ENCODE measurements at places on chromosomes 3 and 15. TPM values are rescaled to one million over a fixed set of nuclear protein-coding genes. Genes with fewer than 3 reads are reported as not detected.

- H3K27me3 ChIP-seq = no peaks in the 10 kb centered on the region
- no peak for DNase-seq
- H3K36me3 ChIP-seq = no peaks in the 10 kb centered on the region
- no peak overlapping the region for H3K27ac ChIP-seq
- peaks cover 5% of the 10 kb centered on the region for H3K4me1 ChIP-seq
- H3K4me3 ChIP-seq = no peak overlapping the region
Measured at GRCh38 chr3:184688251-184688881, 23.5 kb downstream of the MAGEF1 start.

- DNase-seq = no peak
- H3K4me3 ChIP-seq = no peak overlapping the region
- no peak overlapping the region for H3K27ac ChIP-seq
Measured at GRCh38 chr15:58980351-58980939, 7.0 kb upstream of the RNF111 start.

DNA sequence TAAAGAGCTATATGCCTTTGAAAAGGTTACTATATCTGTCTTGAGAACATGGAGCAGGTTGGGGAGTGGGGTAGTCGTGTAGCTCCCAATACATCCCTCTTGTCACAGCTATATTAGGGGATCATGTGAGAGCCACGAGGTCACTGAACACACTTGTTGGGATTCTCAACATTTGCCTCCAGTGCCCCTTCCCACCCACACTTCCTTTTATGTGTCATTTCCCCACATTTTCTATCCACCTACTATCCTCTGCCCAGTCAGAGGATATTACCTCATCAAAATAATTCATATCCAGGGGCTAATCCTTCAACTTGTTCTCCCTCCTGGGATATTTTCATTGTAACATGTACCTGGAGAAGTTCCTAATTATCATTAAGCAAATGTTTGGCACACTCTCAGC, 85.0 kb downstream of the CYP19A1 start:
- no peaks in the 10 kb centered on the region for H3K4me1 ChIP-seq
- H3K27me3 ChIP-seq = no peaks in the 10 kb centered on the region
- H3K4me3 ChIP-seq = no peak overlapping the region
- no peak for DNase-seq

GRCh38 chr3:100256731-100257151, 4.1 kb upstream of the TBC1D23 start:
- no peak for DNase-seq
- no peaks in the 10 kb centered on the region for H3K36me3 ChIP-seq
- no peak overlapping the region for H3K27ac ChIP-seq
- H3K4me1 ChIP-seq = no peaks in the 10 kb centered on the region
- no peaks in the 10 kb centered on the region for H3K27me3 ChIP-seq

DNA sequence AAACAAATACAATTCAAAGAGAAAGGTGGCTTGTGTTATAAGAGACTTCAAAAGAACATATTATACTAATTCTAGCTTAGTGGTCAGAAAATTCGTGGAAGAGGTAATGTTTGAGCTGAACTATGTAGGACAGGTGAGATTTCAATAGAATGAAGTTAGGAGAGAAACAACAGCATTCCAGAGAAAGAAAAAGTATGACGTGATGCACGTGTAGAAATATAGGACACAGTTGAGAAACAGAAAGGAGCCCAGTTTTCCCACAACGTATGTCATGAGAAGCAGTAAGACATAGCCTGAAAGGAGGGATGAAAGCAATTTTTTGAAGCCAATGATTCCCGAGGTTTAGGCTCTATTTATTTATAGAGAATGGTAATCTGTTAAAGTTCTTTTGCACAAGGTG, 18.7 kb upstream of the P3H2 start:
- DNase-seq = no peak
- H3K4me1 ChIP-seq = no peaks in the 10 kb centered on the region
- no peak overlapping the region for H3K4me3 ChIP-seq
- H3K27me3 ChIP-seq = no peaks in the 10 kb centered on the region
- H3K36me3 ChIP-seq = peaks cover 7% of the 10 kb centered on the region
- H3K27ac ChIP-seq = no peak overlapping the region

- H3K27ac ChIP-seq = no peak overlapping the region
- peak; percentile 12 for DNase-seq
- H3K27me3 ChIP-seq = no peaks in the 10 kb centered on the region
- H3K36me3 ChIP-seq = no peaks in the 10 kb centered on the region
- H3K4me1 ChIP-seq = no peaks in the 10 kb centered on the region
Measured at GRCh38 chr15:66858423-66859207, 156.6 kb downstream of the SMAD6 start.

DNA sequence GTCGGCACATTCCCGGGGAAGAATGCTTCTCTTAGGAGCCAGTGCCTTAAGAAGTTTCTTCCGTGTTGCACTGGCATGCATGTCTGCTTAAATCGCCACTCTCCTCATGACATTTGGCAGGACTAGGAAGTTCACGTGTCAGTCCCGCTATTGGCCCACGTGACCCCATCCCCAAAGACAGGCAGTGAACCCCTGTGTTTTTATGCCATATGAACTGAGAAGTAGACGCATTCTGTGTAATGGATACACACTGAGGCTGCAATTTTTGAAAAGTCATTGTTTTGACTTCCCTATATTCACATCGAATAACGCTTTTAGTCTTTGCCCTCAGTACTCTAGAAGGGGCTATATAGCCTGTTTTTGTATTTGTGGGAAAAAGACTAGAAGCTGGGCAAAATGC, 125.6 kb upstream of the TBL1XR1 start:
- H3K27me3 ChIP-seq = no peaks in the 10 kb centered on the region
- DNase-seq = no peak
- H3K4me1 ChIP-seq = no peaks in the 10 kb centered on the region
- H3K4me3 ChIP-seq = no peak overlapping the region

DNA sequence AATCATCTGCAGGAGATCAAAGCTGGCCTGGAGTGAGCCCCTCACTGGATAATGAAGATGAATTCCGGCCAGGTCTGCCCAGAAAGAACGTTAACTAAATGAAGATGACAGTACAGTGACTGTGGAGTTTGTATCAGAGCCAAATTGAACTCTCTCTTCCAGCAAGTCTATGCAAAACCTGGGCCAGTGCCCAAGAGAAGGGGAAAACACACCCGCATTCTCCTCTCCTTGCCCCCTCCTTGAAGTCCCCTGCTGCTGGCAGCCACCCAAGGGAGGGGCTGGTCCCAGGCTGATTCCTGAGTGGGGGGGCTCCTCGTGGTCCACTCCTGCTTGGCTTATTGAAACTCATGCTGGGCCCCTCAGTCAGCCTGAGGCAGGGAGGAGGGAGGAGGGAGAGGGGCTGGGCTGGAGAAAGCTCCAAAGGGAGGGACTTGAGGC, 155.7 kb downstream of the RAB11A start:
- DNase-seq = no peak
- peak overlapping the region; percentile 48 for H3K4me3 ChIP-seq
- H3K27me3 ChIP-seq = no peaks in the 10 kb centered on the region
- no peaks in the 10 kb centered on the region for H3K36me3 ChIP-seq
- H3K4me1 ChIP-seq = peaks cover 3% of the 10 kb centered on the region
- no peak overlapping the region for H3K27ac ChIP-seq

- no peaks in the 10 kb centered on the region for H3K27me3 ChIP-seq
- no peak overlapping the region for H3K4me3 ChIP-seq
- no peak for DNase-seq
- peaks cover 3% of the 10 kb centered on the region for H3K36me3 ChIP-seq
- H3K4me1 ChIP-seq = no peaks in the 10 kb centered on the region
Measured at GRCh38 chr3:177126015-177126773, 71.1 kb downstream of the TBL1XR1 start.

DNA sequence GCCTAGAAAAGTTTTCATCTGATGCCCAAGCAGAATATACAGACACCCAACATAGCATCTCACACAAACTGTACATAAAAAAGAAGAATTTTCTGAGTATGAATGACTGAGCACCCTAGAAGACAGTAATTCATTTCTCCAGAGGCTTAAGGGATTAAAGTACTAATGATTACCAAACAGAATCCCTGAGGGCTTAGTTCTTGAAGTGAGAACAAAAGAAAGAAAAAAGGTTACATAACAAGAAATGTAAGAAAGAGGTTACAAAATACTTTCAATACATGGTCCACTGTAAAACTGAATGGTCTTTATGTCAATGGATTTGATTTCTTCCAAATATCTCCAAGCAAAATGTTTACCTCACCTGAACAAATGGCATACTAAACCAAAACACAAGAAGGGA, 9.1 kb upstream of the NEK10 start:
- no peak for DNase-seq
- H3K27me3 ChIP-seq = no peaks in the 10 kb centered on the region

THAP10 gene
- 3.7 TPM for total RNA-seq

SEMA7A gene
- 7.0 TPM for total RNA-seq

ATP2B2 gene
- total RNA-seq = 0.33 TPM
